Thoracic aorta (tissue), 2 donors: ENCODE measurements at places on chromosomes 3 and 15. TPM values are rescaled to one million over a fixed set of nuclear protein-coding genes. Genes with fewer than 3 reads are reported as not detected.
A peak's percentile ranks its signal among the peaks of the same experiment; 100 is the strongest.

MELTF gene
- total RNA-seq = 6.1 TPM

DNA sequence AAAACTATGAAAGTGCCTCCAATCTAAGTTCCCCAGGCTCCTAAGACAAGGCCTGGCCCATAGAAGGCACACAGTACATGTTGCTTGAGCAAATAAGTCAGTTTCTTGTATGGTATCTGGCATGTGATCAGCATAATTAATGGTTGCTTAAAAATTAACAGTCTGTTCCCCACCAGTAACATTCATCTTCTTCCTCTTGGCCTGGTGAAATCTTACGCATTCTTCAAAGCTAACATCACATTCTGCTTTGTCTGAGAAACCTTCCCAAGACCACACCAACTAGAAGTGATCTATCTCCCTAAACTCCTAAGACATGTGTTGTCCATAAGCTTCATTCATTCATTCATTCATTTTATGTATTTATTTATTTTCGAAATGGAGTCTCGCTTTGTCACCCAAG, 48.1 kb downstream of the LIPC start:
- peaks cover 12% of the 10 kb centered on the region for H3K4me1 ChIP-seq
- no peak for DNase-seq
- H3K4me3 ChIP-seq = no peak overlapping the region
- H3K27ac ChIP-seq = no peak overlapping the region
- no peaks in the 10 kb centered on the region for H3K27me3 ChIP-seq
- H3K36me3 ChIP-seq = no peaks in the 10 kb centered on the region

DNA sequence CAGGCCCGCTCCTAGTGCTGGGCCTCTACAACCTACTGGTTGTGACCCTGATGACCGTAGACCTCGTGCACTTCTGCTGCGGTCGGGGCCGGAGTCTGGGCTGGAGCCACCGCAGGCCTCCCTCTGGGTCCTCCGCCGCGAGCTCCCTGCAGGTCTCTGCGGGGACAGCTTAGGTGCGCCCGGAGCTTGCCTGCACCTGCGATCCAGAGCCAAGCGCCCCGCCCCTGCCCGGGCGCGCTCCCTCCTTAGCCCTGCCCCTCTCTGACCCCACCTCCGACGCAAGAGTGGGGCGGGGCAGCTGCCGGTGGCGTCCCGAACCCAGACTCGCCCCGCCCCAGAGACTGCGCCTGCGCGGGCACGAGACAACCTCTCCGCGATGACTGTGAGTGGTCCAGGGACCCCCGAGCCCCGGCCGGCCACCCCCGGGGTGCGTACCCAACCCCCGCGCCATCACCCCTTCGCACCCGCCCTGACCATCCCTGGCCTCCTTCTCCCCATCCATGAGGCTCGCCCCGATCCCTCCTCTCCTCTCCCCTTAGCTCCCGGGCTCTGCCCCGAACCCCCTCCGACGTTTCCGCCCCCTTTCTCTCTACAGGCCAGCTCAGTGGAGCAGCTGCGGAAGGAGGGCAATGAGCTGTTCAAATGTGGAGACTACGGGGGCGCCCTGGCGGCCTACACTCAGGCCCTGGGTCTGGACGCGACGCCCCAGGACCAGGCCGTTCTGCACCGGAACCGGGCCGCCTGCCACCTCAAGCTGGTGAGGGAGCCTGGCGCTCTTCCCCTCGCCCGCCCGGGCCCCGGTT, at the start of gene UNC45A:
Gene UNC45A, plus strand, starts transcription at position 337 of the 803 bp plus-strand sequence. Its CDS starts 40 bp downstream, at position 377.
- H3K27ac ChIP-seq = peak within 1 kb of the TSS; percentile 66
- DNase-seq = peak; percentile 54
- H3K36me3 ChIP-seq = peaks cover 13% of the 10 kb centered on the region
- H3K4me1 ChIP-seq = peaks cover 12% of the 10 kb centered on the region
- H3K27me3 ChIP-seq = no peaks in the 10 kb centered on the region

KLHL40 gene
- total RNA-seq = not detected

- no peak overlapping the region for H3K27ac ChIP-seq
- H3K4me1 ChIP-seq = peaks cover 6% of the 10 kb centered on the region
- H3K27me3 ChIP-seq = no peaks in the 10 kb centered on the region
- H3K36me3 ChIP-seq = peaks cover 21% of the 10 kb centered on the region
- DNase-seq = no peak
Observed at GRCh38 chr3:32531010-32531647, 28.5 kb upstream of the CMTM6 start.
